BJ (cell line): ENCODE measurements at places on chromosomes 2 and 18. TPM values are rescaled to one million over a fixed set of nuclear protein-coding genes. Genes with fewer than 3 reads are reported as not detected.
A peak's percentile ranks its signal among the peaks of the same experiment; 100 is the strongest.

TANK gene
- 29.8 and 39.3 TPM in 2 replicates for polyA plus RNA-seq

SERPINB7 gene
- polyA plus RNA-seq, result 149 and 246 TPM in 2 replicates

CSRNP3 gene
- polyA plus RNA-seq, result 0.18 and 0.23 TPM in 2 replicates

LAMA1 gene
- 3.2 and 3.4 TPM in 2 replicates for polyA plus RNA-seq

PLEK gene
- polyA plus RNA-seq, result 0.07 TPM in 1 of 2 replicates, not detected in the other

ZEB2 gene
- polyA plus RNA-seq, result 53.1 and 60.2 TPM in 2 replicates

CFAP210 gene
- not detected in 2 replicates for polyA plus RNA-seq

ING5 gene
- 24.2 and 27.0 TPM in 2 replicates for polyA plus RNA-seq

ITGB1BP1 gene
- polyA plus RNA-seq, result 50.7 and 88.9 TPM in 2 replicates

ANO7 gene
- polyA plus RNA-seq, result 0.50 and 0.74 TPM in 2 replicates

GRCh38 chr2:16044946-16045456 lies 104.7 kb downstream of the MYCN start:
- no peak for DNase-seq

- DNase-seq, result no peak
These were observed 133.8 kb upstream of the ARHGAP28 start for GRCh38 chr18:6595666-6596065.

- DNase-seq, result no peak
These were observed at the start of gene CHST9 for GRCh38 chr18:27185025-27185763. CHST9 (minus strand) TSS chr18:27185308; CDS start chr18:27142809, 42,499 bp downstream.

- DNase-seq, result no peak
These were observed 48.0 kb downstream of the TCF7L1 start for GRCh38 chr2:85181134-85181631.

- no peak for DNase-seq
These were observed 27.1 kb upstream of the FZD5 start for GRCh38 chr2:207796585-207797350.

GRCh38 chr2:240635998-240636547 lies 10.8 kb downstream of the GPR35 start:
- DNase-seq, result no peak

DNA sequence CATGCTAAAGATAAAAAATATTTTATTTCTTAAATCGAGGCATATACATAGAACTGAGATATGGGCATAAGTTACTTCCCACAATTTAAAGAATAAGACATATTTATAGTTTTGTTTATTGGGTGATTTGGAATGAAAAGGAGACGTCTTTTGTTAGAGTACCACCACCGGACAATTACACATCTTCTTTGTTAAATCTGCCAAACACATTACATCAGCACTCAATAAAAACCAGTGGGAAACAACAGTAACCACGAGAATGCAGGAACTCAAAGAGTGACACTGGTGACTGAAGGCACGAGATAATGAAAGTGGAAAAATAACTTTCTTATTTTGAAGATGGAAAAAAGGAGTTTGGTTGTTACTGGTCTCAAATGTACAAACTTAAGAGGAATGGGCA lies 92.6 kb upstream of the TFCP2L1 start:
- peak; percentile 50 for DNase-seq

DNA sequence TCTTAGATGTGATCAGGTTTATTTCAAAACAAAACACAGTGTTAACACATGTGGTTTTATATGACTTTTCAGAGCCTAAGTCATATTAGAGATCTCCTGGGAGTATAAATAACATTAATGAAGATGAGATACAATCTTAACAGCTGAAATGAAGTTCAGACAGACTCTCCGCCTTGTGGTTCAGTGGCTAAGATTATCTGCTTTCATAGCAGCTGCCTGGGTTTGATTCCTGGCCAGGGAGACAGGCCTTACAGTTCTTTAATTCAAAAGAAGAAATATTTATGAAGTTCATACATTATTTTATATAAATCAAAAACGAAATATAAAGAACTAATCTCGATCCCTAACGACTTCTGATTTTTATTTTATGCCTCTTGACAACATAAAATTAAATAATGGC lies 35.2 kb upstream of the TTC32 start:
- no peak for DNase-seq

GRCh38 chr18:38221476-38222100 lies 656.0 kb upstream of the CELF4 start:
- no peak for DNase-seq

DNA sequence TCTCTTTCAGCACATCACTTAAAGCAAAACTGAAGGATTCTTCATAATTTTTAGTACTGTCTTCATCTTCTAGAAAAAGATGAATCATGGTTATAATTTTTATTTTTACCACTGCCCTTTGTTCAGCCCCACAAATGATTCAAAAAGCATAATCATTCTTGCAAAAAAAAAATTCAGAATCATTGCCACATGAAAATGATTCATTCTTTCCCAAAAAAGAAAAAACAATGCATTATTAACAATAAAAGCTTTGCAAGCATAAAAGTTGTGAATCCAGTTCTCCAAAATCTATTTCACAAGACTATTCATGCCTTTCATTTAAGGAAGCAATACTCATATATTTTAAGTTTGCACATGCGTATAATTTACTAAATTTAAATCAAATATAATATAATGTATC lies 204.8 kb downstream of the RBM43 start:
- no peak for DNase-seq

DNA sequence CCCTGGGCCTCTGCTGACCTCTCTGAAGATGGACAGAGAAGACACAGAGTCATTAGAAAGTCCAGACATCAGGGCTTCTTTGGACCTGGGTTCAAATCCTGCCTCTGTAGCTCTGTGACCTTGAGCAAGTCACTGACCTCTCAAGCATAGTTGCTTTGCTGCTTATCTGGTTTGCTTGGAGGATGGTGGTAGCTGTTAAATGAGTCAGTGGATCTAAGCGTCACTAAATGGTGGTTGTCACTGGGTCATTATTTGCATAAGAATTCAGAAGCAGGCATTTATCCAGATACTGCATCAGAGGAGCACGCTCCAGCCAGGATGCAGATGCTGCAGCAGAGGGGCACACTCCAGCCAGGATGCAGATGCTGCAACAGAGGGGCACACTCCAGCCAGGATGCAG lies 229.2 kb downstream of the GLI2 start:
- peak; percentile 4 for DNase-seq

- no peak for DNase-seq
These were observed 107.6 kb downstream of the SMAD7 start for GRCh38 chr18:48843162-48843561.

DNA sequence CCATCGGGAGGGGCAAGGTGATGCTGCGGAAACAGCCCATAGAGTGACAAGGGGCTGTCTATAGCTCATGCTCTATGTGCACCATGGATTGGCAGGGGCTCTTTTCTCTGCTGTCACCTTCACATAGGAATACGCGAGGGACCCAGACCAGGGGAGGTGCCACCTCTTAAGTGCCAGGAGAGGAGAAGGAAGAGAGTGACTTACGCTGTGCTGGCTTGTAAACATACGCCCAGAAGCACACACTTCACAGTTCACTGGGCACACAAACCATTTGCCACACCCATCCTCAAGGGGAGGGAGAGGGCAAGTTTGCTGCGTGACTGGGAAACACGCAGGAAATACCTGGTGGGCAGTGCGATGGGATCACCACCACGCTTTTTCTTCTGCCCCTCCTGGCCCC lies 65.1 kb upstream of the GPR45 start:
- DNase-seq, result no peak

- no peak for DNase-seq
These were observed 68.0 kb downstream of the KLHL29 start for GRCh38 chr2:23452853-23453420.

- no peak for DNase-seq
These were observed 334.1 kb upstream of the MYT1L start for GRCh38 chr2:2664989-2665833.

DNA sequence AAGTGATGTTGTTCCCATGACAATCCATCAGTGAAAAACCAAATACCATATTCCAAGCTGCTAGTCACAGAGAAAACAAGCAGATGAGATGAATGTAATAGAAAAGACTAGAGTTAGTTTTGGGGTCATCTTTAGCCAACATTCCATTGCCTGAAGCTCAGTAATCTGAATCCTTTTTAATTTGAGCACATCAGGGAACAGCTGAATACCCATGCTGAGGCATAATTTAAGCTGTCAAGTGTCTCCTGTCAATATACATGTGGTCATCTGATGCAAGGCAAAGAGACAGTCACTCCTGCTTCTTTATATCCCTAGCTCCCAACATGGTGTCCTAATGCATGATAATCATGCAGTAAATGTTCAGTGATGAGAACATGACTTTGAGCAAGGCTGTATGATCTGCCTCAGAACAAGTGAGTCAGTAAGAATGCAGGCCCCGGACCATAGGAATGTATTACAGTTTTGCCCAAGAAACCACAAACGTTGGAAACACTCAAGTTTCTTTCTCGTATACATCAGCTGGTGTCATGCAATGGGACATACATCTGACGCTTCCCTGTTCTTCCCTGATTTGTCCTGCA lies 48.0 kb downstream of the CDK15 start:
- peak; percentile 88 for DNase-seq
